ENCODE measurements at places on chromosomes 12 and 14. TPM values are rescaled to one million over a fixed set of nuclear protein-coding genes. Genes with fewer than 3 reads are reported as not detected.

Gene RNF34
- 49.4 TPM for total RNA-seq

Gene PTPRB
- total RNA-seq = 147 TPM

DNA sequence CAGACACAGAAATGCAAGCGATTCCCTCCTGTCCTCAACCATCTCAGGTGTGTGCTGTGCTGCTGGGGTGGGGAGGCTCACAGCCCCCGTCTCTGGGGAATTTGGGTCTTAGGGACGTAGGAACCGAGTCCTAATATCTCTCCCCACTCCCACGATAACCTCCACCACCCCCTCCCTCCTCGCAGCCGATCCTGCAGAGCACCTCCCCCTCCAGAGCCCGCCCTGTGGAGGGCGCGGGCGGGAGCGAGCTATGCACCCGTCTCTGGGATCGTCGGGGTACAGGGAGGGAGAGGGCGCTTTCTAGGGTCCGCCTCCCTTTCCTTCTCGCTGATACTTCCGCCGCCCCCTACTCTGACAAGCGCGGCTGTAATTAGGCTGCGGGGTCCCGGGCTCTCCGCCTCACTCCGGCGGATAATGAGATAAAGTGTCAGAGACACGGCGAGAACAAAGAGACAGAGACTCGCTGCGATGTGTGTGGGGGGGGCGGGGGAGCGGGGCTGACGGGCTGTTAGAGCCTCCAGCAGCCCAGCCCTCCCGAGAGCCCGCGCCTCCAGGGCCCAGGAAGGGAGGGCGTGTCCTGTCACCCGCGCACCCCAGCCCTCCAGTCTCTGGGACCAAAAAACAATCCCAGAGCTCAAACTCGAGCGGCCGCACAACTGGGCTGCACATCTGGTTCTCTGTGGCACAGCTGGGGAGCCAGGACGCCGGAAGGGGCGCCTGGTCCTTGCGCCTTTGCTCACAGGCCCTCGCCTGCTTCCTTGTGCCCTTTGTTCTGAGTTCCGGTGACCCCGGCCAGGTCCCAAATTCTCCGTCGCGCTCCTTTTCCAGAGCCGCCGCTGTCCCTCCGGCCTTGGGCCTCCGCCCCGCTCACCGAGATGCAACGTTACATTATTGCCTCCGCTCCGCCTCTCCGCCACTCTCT, 8.7 kb downstream of the SHMT2 start:
- DNase-seq = no peak

DNA sequence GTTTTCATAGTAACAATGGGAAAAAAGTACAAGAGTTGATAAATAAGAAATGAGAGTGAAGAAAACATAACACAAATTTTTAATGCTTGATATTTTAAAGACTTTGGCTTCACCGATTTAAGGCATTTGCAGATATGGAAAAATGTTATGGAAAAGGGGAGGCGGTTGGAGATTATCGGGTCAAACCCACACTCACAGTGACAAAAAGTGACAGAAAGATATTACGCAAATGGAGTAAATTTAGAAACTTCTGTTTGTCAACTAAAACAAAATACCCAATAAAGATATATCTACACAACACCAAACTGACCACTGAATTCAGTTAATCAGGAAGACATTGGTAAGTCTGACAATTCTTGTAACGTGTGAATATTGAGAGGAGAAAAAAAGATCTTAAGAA, 2.5 kb downstream of the PPP1R12A start:
- no peak for DNase-seq

- no peak for DNase-seq
Observed at GRCh38 chr14:101601606-101602465, 40.5 kb downstream of the DIO3 start.

GRCh38 chr14:102507081-102507856, 2.3 kb downstream of the ANKRD9 start:
- no peak for DNase-seq

GRCh38 chr12:132305991-132306884, 23.2 kb downstream of the GALNT9 start:
- no peak for DNase-seq

All from glomerular endothelial cell (primary cell).